ENCODE measurements at places on chromosomes 3 and 15. TPM values are rescaled to one million over a fixed set of nuclear protein-coding genes. Genes with fewer than 3 reads are reported as not detected.

- peaks cover 5% of the 10 kb centered on the region for H3K4me1 ChIP-seq
- no peak overlapping the region for H3K27ac ChIP-seq
- peaks cover 2% of the 10 kb centered on the region for H3K27me3 ChIP-seq
- DNase-seq = no peak
These were observed 601.1 kb downstream of the FHIT start for GRCh38 chr3:60650171-60650570.

DNA sequence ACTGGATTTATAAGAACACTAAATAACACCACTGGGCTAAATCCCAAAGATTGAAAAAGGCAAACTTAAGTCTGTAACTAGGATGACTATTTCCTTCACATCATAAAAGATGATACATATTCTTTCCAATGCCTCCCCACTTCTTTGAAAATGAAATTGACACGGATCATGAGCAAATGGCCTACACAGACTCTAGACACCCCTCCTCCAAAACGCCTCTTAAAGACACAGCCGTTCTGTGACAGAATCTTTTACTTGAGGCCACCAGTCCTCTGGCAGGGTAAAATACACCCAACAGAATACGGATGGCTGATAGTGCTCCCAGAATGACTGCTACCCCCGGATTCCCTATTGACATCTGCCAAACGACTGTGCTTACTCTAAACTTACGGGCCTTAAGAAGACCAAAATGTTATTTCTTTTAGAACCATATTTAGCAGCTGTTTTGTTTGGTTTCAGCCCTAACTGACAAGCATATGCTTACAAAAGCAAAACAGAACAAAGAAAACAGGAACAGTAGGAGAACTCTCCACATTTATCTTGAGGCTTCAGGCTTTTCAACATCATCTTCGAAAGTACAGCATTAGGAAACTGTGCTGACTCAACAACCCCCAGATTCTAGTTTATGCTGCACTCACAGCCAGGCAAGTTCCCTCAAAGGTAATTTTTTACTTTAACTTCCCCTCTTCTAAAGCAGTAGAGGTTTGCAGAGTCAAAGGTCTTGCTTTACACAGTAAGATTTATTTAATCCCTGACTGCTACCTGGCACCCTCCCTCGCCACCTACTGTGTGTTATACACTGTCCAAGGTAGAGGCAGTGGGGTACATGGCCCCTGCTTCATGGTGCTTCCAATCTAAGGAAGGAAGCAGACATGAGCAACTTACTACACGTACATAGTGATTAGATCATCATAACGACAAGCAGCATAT, 84.3 kb downstream of the TNIK start:
- H3K4me3 ChIP-seq = no peak overlapping the region
- H3K36me3 ChIP-seq = no peaks in the 10 kb centered on the region
- no peak for DNase-seq

The UCN2 gene
- 0.72 TPM for total RNA-seq

GRCh38 chr3:126052196-126053058, 31.5 kb downstream of the SLC41A3 start:
- H3K27me3 ChIP-seq = no peaks in the 10 kb centered on the region
- no peak overlapping the region for H3K4me3 ChIP-seq
- no peak for DNase-seq
- peak overlapping the region; percentile 50 for H3K27ac ChIP-seq

DNA sequence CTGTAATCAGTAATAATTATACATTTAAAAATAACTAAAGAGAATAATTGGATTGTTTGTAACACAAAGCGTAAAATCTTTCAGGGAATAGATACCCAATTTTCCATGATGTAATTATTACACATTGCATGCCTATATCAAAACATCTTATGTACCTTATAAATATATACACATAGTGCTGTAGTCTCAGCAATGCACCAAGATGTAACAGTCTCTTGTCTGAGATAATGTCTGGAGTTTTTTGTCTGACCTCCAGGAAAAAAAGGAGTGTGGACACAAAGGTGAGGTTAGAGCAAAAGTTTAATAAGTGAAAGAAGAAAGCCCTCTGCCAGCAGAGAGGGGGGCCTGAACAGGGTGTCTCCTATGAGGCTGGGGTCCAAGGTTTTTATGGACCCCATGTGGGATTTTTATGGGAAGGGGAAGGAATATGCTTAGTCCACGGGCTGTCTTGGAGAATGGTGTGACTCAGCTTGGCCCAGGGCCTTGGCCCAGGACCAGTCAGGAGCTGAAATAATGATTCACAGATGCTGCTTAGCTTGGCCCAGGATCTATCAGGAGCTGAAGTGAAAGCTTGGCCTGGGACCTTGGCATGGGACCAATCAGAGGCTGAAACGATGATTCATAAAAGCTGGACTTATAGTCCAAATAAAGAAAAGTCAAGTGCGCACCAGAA, 545.0 kb downstream of the ZPLD1 start:
- H3K27me3 ChIP-seq = no peaks in the 10 kb centered on the region
- no peak for DNase-seq
- H3K27ac ChIP-seq = no peak overlapping the region

GRCh38 chr15:38255690-38256089, 3.1 kb downstream of the SPRED1 start:
- no peak overlapping the region for H3K27ac ChIP-seq
- H3K36me3 ChIP-seq = no peaks in the 10 kb centered on the region
- H3K4me3 ChIP-seq = peak overlapping the region; percentile 37

The ALG1L2 gene
- total RNA-seq = 2.1 TPM

GRCh38 chr3:48431224-48432029, 1.5 kb upstream of the PLXNB1 start:
- no peaks in the 10 kb centered on the region for H3K27me3 ChIP-seq
- H3K36me3 ChIP-seq = peaks cover 16% of the 10 kb centered on the region
- H3K4me1 ChIP-seq = peaks cover 40% of the 10 kb centered on the region
- peak overlapping the region; percentile 94 for H3K4me3 ChIP-seq
- peak overlapping the region; percentile 99 for H3K27ac ChIP-seq
- no peak for DNase-seq

The CD80 gene
- 0.10 TPM for total RNA-seq

DNA sequence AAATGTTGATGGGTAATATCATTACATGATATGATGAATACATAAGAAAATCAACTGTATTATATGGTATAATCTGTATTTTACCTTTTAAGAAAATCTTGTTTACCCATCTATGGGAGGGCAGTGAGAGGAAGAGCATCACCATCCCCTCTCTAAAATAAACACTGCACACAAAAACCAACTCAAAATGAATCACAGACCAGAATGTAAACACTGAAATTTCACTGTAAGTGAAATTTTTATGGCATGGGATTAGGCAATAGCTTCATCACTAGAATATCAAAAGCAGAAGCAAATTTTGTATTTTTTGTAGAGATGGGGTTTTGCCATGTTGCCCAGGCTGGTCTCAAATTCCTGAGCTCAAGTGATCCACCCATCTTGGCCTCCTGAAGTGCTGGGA, 26.2 kb downstream of the IFT80 start:
- no peaks in the 10 kb centered on the region for H3K27me3 ChIP-seq
- H3K36me3 ChIP-seq = peaks cover 11% of the 10 kb centered on the region
- no peaks in the 10 kb centered on the region for H3K4me1 ChIP-seq
- H3K27ac ChIP-seq = no peak overlapping the region
- no peak for DNase-seq

The SIN3A gene
- 47.1 TPM for total RNA-seq

The ANKUB1 gene
- total RNA-seq = not detected

GRCh38 chr3:138196023-138196422, 8.9 kb downstream of the ARMC8 start:
- H3K27ac ChIP-seq = no peak overlapping the region
- no peak overlapping the region for H3K4me3 ChIP-seq
- H3K27me3 ChIP-seq = no peaks in the 10 kb centered on the region
- peaks cover 7% of the 10 kb centered on the region for H3K36me3 ChIP-seq
- H3K4me1 ChIP-seq = peaks cover 4% of the 10 kb centered on the region

DNA sequence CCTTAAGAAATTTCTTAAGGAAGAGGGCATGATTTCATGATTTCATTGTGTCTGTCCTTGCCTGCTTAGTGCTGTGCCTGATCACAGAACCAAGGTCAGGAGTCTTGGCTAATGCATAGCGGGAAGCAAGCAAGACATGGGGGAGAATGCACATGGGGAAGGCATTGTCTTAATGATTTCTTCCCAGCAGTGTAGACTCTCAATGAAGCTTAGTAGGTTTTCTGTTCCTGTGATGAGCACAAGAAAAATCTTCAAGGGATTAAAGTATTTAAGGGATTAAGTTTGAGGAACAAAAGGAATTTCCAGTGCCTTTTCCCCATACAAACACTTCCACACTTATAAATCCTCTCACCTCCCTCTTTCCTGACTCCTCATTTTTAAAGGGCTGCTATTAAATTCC, 46.9 kb upstream of the SEMA6D start:
- no peak overlapping the region for H3K27ac ChIP-seq
- peaks cover 3% of the 10 kb centered on the region for H3K27me3 ChIP-seq
- peaks cover 15% of the 10 kb centered on the region for H3K4me1 ChIP-seq
- no peaks in the 10 kb centered on the region for H3K36me3 ChIP-seq
- H3K4me3 ChIP-seq = no peak overlapping the region

GRCh38 chr3:5292512-5292911, 105.0 kb downstream of the EDEM1 start:
- peaks cover 2% of the 10 kb centered on the region for H3K27me3 ChIP-seq
- peaks cover 4% of the 10 kb centered on the region for H3K36me3 ChIP-seq
- H3K27ac ChIP-seq = no peak overlapping the region
- no peak overlapping the region for H3K4me3 ChIP-seq
- H3K4me1 ChIP-seq = no peaks in the 10 kb centered on the region

GRCh38 chr3:158773845-158774830, 27.7 kb upstream of the MFSD1 start:
- H3K27ac ChIP-seq = no peak overlapping the region
- H3K4me3 ChIP-seq = no peak overlapping the region
- no peaks in the 10 kb centered on the region for H3K27me3 ChIP-seq
- peaks cover 30% of the 10 kb centered on the region for H3K4me1 ChIP-seq

DNA sequence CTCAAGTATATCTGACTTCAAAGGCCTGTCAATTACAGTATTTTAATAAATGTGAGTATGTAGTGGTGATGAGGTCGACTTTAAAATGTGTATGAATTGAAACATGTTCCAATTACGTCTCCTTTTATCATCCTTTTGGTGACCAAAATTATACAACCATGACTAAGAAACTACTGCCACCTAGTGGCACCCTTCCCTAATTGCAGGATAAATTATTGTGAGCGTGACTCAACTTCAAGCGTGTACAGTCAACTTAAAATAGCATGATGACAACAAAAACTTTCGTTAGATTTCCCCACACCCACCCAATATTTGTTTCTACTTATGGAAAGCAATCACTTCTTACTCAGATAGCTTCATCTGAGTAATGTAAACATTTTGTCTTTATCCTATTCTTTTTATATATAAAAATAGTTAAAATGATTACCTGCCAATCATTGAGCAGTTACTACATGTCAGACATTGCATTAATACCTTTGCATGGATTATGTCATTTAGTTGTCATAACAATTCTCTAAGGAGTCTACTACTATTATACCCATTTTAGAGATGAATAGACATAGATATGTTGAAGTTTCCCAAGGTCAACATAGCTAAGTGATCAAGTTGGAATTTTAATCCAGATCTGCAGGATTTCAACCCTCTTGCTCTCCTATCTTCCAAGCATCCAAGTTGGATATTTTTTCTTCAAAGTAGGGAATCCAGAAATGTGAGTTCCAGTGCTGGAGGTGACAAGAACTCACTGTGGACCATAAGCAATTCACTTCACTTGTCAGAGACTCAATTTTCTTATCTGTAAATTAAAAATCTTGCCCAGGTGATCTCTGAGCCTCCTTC, 106.0 kb downstream of the MEX3B start:
- no peak overlapping the region for H3K27ac ChIP-seq
- H3K36me3 ChIP-seq = peaks cover 3% of the 10 kb centered on the region
- no peaks in the 10 kb centered on the region for H3K27me3 ChIP-seq
- peaks cover 33% of the 10 kb centered on the region for H3K4me1 ChIP-seq

DNA sequence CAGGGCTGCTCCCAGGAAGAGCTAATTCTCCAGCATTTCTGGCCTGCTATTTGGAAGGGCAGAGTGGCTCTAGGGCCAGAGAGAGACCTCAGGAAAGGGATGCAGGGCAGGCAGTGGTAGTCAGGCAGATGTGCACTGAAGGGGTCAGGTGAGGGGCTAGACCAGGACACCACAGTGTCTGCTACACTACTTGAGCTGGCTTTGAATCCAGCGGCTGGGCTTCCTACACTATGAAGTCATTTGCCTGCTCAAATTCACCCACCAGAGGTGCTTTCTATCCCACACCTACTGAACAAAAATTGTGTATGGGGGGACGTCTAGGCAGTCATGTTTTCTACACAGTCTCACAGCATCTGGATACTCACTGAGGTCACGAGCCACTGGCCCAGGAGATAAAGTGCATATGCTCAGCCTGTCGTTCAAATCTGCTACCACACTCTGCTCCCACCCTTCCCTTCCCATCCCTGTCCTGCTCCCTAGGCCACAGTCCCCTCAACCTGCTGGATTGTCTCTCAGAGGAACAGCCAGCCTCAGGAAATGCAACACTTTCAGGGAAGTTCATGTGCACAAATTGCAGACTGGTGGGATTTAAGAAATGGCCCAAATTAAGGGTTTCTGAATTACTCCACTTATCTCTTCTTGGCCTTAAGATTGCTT, 49.9 kb upstream of the SLC6A11 start:
- H3K36me3 ChIP-seq = no peaks in the 10 kb centered on the region
- H3K27me3 ChIP-seq = peaks cover 37% of the 10 kb centered on the region
- no peak overlapping the region for H3K27ac ChIP-seq
- DNase-seq = peak; percentile 15
- H3K4me1 ChIP-seq = peaks cover 4% of the 10 kb centered on the region

- H3K4me3 ChIP-seq = no peak overlapping the region
- no peaks in the 10 kb centered on the region for H3K27me3 ChIP-seq
- H3K27ac ChIP-seq = peak overlapping the region; percentile 40
- peaks cover 3% of the 10 kb centered on the region for H3K36me3 ChIP-seq
- no peak for DNase-seq
- peaks cover 57% of the 10 kb centered on the region for H3K4me1 ChIP-seq
These were observed 59.7 kb downstream of the LRIG1 start for GRCh38 chr3:66441129-66441528.

GRCh38 chr15:40501487-40501886, 30.7 kb downstream of the CHST14 start:
- no peaks in the 10 kb centered on the region for H3K36me3 ChIP-seq
- DNase-seq = no peak
- H3K27ac ChIP-seq = no peak overlapping the region
- peaks cover 22% of the 10 kb centered on the region for H3K27me3 ChIP-seq

DNA sequence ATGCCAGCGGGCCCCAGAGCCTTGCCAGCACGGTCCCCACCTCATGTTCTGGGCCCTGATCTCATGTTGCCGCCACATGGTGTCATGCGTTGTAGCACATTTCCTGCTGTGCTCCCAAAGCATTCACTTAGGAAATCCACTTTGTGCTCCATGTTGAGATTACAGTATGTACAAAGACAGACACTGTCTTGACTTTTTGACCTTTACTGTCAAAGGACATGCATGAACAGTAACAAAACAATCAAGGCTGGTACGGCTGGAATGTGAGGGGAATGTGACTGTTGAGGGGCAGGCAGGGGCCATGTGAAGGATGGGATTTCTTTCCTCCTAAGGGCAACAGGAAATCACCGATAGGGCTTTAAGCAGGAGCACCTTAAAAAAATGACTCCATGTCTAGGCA, 53.3 kb upstream of the RPL32 start:
- no peaks in the 10 kb centered on the region for H3K36me3 ChIP-seq
- H3K27me3 ChIP-seq = peaks cover 16% of the 10 kb centered on the region
- no peak for DNase-seq
- peaks cover 40% of the 10 kb centered on the region for H3K4me1 ChIP-seq
- H3K27ac ChIP-seq = peak overlapping the region; percentile 21

The USP13 gene
- 5.4 TPM for total RNA-seq
